CD4-positive, alpha-beta T cell (primary cell): ENCODE measurements at places on chromosomes 16 and 17. TPM values are rescaled to one million over a fixed set of nuclear protein-coding genes. Genes with fewer than 3 reads are reported as not detected.
A peak's percentile ranks its signal among the peaks of the same experiment; 100 is the strongest.

- H3K27me3 ChIP-seq, result peaks cover 13% of the 10 kb centered on the region
- H3K4me1 ChIP-seq, result peaks cover 35% of the 10 kb centered on the region
- H3K4me3 ChIP-seq, result peak within 1 kb of the TSS; percentile 57
- DNase-seq, result peak; percentile 60
- peaks cover 9% of the 10 kb centered on the region for H3K36me3 ChIP-seq
Measured at GRCh38 chr17:50129728-50130558, at the start of gene SAMD14. Gene SAMD14, minus strand, starts transcription at chr17:50130160. Its CDS starts 5,201 bp downstream, at chr17:50124959.

GRCh38 chr17:57235124-57235523 lies 21.2 kb upstream of the MSI2 start:
- no peaks in the 10 kb centered on the region for H3K4me1 ChIP-seq
- no peaks in the 10 kb centered on the region for H3K36me3 ChIP-seq
- no peak for DNase-seq
- H3K27me3 ChIP-seq, result peaks cover 7% of the 10 kb centered on the region
- H3K4me3 ChIP-seq, result no peak overlapping the region

- H3K4me3 ChIP-seq, result no peak overlapping the region
- H3K4me1 ChIP-seq, result no peaks in the 10 kb centered on the region
- H3K36me3 ChIP-seq, result no peaks in the 10 kb centered on the region
- no peak for DNase-seq
- no peaks in the 10 kb centered on the region for H3K27me3 ChIP-seq
- no peak overlapping the region for H3K27ac ChIP-seq
Measured at GRCh38 chr16:53734908-53735307, 31.0 kb downstream of the FTO start.

DNA sequence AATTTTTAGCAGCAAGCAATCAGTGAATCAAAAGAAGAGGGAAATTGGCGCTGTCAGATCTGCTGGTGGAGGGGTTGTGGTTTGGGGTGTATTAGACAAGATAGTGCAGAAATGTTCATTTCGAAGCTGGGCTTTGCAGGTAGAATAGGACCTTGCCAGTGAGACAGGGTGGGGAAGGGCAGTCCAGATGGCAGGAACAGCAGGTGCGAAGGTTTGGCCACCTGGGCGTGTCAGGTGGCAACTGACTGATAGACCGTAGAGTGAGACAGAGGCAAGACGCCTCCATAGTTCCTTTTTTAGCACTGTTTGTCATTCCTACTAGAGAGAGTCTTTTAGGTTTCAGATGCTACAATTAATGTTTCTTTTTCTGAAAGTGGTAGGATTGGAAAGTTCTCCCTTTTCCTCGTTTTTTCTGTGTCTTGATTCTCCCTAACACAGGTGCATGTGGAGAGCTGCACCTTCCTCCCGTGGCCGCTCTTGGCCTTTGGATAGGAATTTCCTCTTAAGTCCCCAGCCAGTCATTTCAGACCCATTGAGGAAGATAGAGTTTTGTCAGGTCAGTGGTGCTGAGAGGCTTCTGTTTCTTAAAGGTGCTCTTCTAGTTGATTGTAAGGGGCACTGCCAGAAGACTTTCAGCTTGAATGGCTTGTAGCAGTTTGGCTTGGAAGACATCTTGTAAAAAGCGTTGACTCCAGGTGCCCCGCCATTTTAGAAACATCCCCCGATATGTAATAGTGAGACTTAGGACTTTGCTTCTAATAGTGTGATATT lies 315.6 kb downstream of the SNX29 start:
- H3K36me3 ChIP-seq, result peaks cover 3% of the 10 kb centered on the region
- no peak for DNase-seq
- no peaks in the 10 kb centered on the region for H3K27me3 ChIP-seq
- H3K27ac ChIP-seq, result no peak overlapping the region

- H3K4me3 ChIP-seq, result no peak overlapping the region
- peaks cover 14% of the 10 kb centered on the region for H3K4me1 ChIP-seq
- DNase-seq, result no peak
- H3K27ac ChIP-seq, result no peak overlapping the region
Measured at GRCh38 chr16:86039606-86040005, 140.6 kb downstream of the IRF8 start.

DNA sequence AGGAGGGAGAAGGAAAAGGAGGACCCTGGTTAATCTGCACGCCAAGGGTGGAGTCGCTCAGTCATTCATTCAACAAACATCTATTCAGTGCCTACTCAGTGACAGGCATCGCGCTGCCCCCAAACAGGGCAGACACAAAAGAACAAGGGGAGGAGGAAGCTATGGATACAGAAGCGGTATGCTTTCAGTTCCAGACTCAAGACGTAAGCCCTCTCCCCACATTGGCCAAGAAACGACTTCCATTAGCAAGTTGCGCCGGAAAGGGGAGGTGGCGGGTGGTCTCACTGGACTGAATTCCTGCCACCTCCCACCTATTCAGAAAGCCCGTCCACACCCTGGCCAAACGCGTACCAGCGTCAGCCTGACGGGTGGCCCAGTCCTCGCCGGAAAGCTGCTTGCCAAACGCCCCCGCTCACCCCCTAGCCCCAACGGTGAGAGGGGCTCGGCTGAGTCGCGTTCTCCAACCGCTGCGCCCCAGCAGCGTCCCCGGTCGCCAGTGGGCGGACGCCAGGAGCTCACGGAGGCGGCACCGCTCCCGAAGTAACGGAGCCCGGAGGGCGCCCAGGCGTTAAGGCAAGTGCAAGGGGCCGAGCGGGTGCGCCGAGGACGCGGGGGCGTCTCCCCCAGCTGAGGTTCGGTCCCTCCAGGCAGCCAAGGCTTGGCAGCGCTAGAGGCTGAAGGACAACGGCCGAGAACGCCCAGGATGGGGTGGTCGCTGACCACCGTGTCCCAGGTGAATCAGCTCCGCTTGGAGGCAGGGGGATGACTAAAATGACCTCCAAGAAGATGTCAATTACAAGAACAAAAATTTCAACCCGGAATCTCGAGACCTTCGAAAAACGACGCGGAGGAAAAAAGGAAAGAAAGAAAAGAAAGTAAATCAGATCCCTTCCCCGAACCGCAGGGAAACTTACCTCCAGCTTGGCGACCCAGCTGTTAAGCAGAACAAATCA lies 470.7 kb downstream of the SOX9 start:
- H3K4me3 ChIP-seq, result peak overlapping the region; percentile 60
- no peak overlapping the region for H3K27ac ChIP-seq
- no peaks in the 10 kb centered on the region for H3K36me3 ChIP-seq
- peaks cover 31% of the 10 kb centered on the region for H3K4me1 ChIP-seq

- no peaks in the 10 kb centered on the region for H3K27me3 ChIP-seq
- peak overlapping the region; percentile 98 for H3K27ac ChIP-seq
- peaks cover 51% of the 10 kb centered on the region for H3K36me3 ChIP-seq
- peak overlapping the region; percentile 99 for H3K4me3 ChIP-seq
- peaks cover 70% of the 10 kb centered on the region for H3K4me1 ChIP-seq
- DNase-seq, result no peak
Measured at GRCh38 chr17:4946312-4946976, 1.9 kb downstream of the PFN1 start.

- H3K36me3 ChIP-seq, result no peaks in the 10 kb centered on the region
- no peaks in the 10 kb centered on the region for H3K4me1 ChIP-seq
Measured at GRCh38 chr17:72413077-72414031, 292.5 kb downstream of the SOX9 start.

Gene GPR142
- not detected for total RNA-seq

Gene IL21R
- total RNA-seq, result 34.8 TPM

DNA sequence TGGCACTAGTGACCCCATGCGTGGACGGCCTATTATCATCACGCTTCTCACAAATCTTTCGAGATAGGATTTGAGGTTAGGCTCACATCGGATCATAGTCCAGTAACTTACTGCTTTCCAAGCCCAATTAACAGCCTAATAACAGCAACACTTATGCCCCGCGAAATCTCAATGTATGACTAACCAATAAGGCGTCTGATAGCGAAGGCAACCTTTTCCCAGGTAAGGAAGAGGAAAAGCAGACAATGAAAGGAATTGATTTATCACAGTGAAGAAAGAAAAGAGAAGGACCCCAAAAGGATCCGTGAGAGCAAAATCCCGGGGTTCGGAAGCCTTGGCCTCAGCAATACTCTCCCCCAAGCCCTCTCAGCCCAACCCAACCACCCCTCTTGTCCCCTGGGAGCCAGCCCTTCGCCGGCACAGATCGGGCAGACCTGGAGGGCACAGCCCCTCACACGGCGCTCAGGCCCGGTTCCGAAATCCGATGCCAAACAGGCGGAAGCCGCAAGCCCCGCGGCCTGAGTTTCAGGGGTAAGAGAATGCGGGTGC lies 534 bp downstream of the GPATCH8 start:
- peak overlapping the region; percentile 95 for H3K4me3 ChIP-seq
- H3K4me1 ChIP-seq, result peaks cover 25% of the 10 kb centered on the region
- H3K27ac ChIP-seq, result peak overlapping the region; percentile 80
- H3K27me3 ChIP-seq, result no peaks in the 10 kb centered on the region
- DNase-seq, result no peak

- no peak for DNase-seq
- no peak overlapping the region for H3K4me3 ChIP-seq
- H3K4me1 ChIP-seq, result no peaks in the 10 kb centered on the region
- H3K36me3 ChIP-seq, result no peaks in the 10 kb centered on the region
Measured at GRCh38 chr17:58184986-58185761, 7.4 kb upstream of the EPX start.

Gene CCR7
- 170 TPM for total RNA-seq

Gene KIF2B
- not detected for total RNA-seq

- no peaks in the 10 kb centered on the region for H3K4me1 ChIP-seq
- no peak overlapping the region for H3K27ac ChIP-seq
- H3K27me3 ChIP-seq, result no peaks in the 10 kb centered on the region
Measured at GRCh38 chr16:87163637-87164036, 153.6 kb downstream of the C16orf95 start.

Gene INCA1
- 0.19 TPM for total RNA-seq

DNA sequence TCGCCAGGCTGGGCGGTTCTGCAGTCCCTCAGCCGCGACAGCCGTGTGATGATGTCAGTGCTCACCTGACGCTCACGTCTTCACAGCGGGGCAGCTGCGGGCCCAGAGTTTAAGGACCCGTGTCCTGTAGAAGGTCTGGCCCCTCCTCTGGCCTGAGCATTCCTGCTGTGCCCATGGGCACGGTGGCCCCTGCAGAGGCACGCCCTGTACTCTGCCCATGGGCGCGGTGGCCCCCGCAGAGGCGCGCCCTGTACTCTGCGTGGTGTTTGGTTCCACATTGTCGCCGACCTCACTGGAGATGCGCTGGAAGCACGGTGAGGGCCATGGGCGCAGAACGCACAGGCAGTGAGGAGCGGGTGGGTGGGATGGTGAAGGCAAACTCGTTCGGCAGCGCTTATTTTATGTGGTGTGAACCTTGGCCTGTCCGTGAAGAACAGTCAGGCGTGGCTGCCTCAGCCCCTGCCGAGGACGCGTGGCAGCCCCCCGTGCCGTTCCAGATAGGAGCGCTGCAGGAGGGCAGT lies 122.0 kb downstream of the BANP start:
- no peak overlapping the region for H3K4me3 ChIP-seq
- peaks cover 52% of the 10 kb centered on the region for H3K36me3 ChIP-seq
- no peak overlapping the region for H3K27ac ChIP-seq

Gene NUTF2
- total RNA-seq, result 24.0 TPM

GRCh38 chr16:87051526-87052320 lies 265.5 kb downstream of the C16orf95 start:
- no peak for DNase-seq
- no peaks in the 10 kb centered on the region for H3K36me3 ChIP-seq
- no peaks in the 10 kb centered on the region for H3K27me3 ChIP-seq
- no peaks in the 10 kb centered on the region for H3K4me1 ChIP-seq
- no peak overlapping the region for H3K4me3 ChIP-seq

Gene CRYBA1
- total RNA-seq, result not detected

Gene SOX8
- 1.4 TPM for total RNA-seq

- H3K27ac ChIP-seq, result no peak overlapping the region
- no peaks in the 10 kb centered on the region for H3K27me3 ChIP-seq
- no peak for DNase-seq
- no peak overlapping the region for H3K4me3 ChIP-seq
Measured at GRCh38 chr17:57343717-57344116, 87.4 kb downstream of the MSI2 start.

Gene KRT23
- not detected for total RNA-seq

Gene CEP20
- total RNA-seq, result 14.4 TPM

GRCh38 chr16:11560701-11561453 lies 25.8 kb downstream of the LITAF start:
- peak; percentile 83 for DNase-seq
- peak overlapping the region; percentile 53 for H3K4me3 ChIP-seq
- H3K36me3 ChIP-seq, result peaks cover 21% of the 10 kb centered on the region
- peaks cover 90% of the 10 kb centered on the region for H3K4me1 ChIP-seq
- peak overlapping the region; percentile 86 for H3K27ac ChIP-seq

Gene CSH2
- not detected for total RNA-seq

Gene PKMYT1
- 0.60 TPM for total RNA-seq

DNA sequence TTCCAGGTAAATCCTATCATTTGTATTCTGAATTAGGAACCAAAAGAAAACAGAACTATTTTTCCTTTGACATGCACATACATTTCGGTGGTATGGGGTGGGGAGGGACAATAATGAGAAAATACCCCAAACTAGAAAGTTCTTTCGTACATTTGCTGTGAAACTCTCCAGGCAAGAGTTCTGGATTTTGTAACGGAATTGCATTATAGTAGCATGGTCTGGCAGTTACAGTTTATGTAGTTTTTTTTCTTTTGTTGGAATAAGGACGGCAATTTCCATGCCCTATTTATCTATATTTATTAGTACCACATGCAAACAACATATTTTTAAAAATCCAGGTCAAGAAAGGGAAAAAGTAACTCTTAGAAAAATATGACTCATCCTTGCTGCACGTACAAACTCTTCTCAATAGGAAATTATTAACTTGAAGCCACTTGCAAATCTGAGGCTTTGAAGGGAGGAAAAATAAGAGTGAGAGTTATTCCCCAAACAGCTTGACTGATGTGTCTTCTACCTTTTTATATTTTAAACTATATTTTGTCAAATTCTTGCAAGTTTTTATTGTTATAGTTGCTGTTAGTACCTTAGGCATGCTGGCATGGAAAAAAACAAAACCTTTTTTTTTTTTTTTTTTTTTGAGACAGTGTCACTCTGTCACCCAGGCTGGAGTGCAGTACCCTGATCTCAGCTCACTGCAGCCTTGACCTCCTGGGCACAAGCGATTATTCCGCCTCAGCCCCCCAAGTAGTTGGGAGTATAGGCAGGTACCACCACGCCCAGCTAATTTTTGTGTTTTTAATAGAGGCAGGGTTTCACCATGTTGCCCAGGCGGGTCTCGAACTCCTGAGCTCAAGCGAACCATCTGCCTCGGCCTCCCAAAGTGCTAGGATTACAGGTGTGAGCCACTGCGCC lies 69.3 kb downstream of the WWP2 start:
- H3K36me3 ChIP-seq, result peaks cover 35% of the 10 kb centered on the region
- no peaks in the 10 kb centered on the region for H3K4me1 ChIP-seq
- no peaks in the 10 kb centered on the region for H3K27me3 ChIP-seq
- DNase-seq, result no peak
- H3K4me3 ChIP-seq, result no peak overlapping the region
- H3K27ac ChIP-seq, result no peak overlapping the region

Gene MXRA7
- 12.1 TPM for total RNA-seq

GRCh38 chr17:59366773-59367656 lies 35.6 kb downstream of the YPEL2 start:
- H3K36me3 ChIP-seq, result no peaks in the 10 kb centered on the region
- peaks cover 85% of the 10 kb centered on the region for H3K4me1 ChIP-seq
- DNase-seq, result no peak
- peak overlapping the region; percentile 71 for H3K27ac ChIP-seq
- no peaks in the 10 kb centered on the region for H3K27me3 ChIP-seq
